ENCODE measurements at places on chromosomes 5 and 9.

DNA sequence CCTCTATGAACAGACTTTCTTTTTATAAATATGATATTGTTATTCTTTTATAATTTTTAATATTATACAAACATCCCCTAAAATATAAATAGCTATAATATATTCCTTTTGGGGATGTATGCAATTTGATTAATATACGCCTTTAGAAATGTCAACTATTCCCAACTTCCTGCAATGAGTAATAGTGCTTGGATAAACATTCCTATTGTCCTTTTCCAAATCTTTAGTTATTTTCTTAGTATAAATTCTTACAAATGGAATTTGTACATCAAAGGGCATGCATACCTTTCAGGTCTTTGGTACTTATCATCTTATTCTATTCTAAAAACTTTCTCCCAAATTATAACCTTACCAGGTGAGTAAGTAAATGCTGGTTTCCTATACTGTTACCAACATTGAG, 6.2 kb downstream of the NLN start:
- no peak for DNase-seq

- DNase-seq: no peak
Observed at GRCh38 chr5:138212828-138213160, 329 bp downstream of the CDC23 start.

DNA sequence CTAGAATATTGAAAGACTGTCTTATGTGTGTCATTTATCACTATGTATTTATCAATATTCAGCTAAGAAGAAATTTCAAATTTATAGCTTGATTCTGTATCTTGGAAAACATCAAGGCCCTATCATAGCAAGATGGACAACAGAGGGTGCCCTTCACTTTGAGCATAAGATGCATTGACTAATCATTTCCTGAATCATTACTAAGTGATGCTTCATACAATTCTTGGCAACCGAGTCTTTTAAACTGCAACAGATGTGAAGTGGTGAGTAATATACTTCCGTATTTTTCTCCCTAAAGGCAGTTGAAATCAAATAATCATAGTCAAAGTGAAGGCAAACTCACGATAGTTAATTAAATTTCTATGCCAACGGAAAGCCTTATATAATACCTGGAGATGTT, 318.6 kb upstream of the RGMB start:
- DNase-seq: no peak

DNA sequence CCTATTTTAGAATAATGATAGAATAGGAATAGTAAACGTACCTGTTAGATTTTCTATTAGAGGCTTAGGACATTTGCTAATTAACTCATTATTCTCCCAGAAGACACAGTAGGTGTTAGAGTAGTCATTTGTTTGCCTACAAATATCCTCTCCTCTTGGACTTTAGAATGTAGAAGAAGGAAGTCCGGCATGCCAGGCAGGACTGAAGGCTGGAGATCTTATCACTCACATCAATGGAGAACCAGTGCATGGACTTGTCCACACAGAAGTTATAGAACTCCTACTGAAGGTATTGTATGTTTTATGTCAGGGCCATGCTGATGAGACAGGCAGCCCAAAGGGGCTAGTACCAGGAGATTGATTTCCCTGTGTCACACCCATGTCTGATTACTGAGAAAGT, 43.3 kb downstream of the CD180 start:
- DNase-seq: no peak

DNA sequence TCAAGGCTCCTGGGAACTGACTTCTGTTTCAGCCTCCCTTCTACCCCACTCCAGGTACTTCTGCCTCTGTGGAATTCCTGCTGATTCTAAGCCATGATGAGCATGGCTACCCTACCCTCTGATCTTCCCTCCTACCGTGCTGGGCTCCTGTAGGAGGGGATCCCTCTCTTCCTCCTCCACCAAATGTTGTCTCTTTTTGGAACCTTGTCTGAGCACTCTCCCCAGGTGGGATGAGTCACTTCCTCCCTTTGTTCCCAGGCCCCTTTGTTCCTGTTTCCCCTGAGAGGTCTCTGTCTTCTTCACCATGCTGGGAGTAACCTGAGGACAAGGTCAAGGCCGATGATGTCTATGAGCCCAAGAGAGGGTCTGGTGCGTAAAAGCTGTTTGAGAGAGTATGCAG, 213.2 kb downstream of the GABBR2 start:
- DNase-seq: peak; percentile 10

DNA sequence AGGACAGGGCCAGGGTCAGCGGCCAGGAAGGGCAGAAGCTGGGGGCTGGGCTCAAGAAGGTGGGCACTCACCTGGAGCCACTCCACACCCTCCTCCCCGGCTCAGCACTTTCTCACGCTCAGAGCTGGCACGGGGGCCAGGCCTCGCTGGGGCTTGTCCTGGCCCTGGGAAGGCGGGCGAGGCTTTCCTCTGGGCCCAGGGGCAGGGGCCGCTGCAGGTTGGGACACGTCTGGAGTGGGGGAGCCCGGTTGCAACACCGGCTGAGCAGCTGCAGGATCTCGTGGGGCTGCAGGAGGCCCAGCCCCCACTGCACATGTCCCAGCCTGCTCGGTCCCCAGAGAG, 38.9 kb upstream of the EGFL7 start:
- DNase-seq: no peak
